Epithelial cell of umbilical artery (primary cell): ENCODE measurements at places on chromosomes 7 and 10. TPM values are rescaled to one million over a fixed set of nuclear protein-coding genes. Genes with fewer than 3 reads are reported as not detected.

The SFTPA1 gene
- not detected in 2 replicates for total RNA-seq

The GBX1 gene
- total RNA-seq = not detected in 2 replicates

The PPP1R9A gene
- total RNA-seq = 1.6 and 4.0 TPM in 2 replicates

The URGCP gene
- total RNA-seq = 20.5 and 35.4 TPM in 2 replicates

The AEBP1 gene
- total RNA-seq = 4.7 and 5.8 TPM in 2 replicates

The PRLHR gene
- not detected in 2 replicates for total RNA-seq
